ENCODE measurements at places on chromosomes 7 and 10.

GRCh38 chr7:96045919-96046318, 273.6 kb downstream of the DYNC1I1 start:
- DNase-seq = no peak

- DNase-seq = no peak
Observed at GRCh38 chr10:87706731-87707130, 47.1 kb downstream of the PAPSS2 start.

DNA sequence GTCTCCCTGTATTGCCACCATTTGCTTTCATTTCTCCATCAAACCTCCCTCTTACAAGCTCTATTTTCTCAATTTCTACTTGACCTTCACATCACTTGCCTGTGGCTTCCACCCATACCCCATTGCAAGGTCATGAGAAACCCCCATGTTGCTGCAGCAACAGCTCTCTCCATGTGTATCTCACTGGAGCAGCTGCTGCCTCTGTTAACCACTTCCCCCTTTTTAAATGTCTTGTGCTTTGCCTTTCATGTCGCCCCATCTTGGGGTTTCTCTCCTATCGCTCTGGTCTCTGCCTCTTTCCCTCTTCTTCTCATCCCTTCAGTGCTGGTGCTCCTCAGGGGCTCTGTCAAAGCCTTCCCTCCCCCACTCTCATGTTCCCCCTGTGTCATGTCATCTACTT, 148.8 kb downstream of the CHN2 start:
- no peak for DNase-seq

DNA sequence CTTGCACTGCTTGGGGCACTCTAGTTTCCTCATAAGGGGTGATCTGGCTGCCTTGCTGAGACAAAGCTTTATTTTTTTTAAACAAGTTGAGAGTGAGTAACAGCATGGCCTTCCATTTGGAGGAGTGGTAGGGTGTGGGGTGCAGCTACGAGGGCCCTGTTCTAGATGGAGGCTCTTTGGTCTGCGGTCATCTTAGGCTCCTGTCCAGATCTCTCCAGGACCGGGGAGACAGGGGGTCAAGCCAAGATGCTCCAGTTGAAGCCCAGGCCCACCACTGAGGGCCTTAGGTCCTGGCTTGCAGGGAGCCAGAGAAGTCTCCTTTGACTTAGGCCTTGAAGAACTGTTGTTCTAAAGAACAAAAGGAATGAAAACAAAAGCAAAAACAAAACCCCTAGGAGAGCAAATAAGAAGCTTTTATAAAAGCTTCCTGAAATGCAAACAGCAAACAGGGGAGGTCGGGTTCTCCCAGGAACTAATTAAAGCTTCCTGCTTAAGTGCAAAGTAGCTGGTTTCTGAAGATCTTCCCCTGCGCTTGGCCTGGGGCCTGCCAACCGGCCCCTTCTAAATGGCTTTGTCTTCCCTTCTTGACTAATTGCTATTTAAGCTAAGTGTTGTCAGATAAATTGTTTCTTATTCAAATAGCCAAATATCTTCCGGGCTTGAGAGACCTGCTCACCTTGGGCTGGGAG, 259.2 kb downstream of the GLRX3 start:
- DNase-seq = no peak

Measured in iPS DF 6.9 (cell line).